RKO (cell line): ENCODE measurements at places on chromosomes 2 and 18.

GRCh38 chr18:68560128-68560527 is 154.8 kb downstream of the TMX3 start:
- no peak for DNase-seq

DNA sequence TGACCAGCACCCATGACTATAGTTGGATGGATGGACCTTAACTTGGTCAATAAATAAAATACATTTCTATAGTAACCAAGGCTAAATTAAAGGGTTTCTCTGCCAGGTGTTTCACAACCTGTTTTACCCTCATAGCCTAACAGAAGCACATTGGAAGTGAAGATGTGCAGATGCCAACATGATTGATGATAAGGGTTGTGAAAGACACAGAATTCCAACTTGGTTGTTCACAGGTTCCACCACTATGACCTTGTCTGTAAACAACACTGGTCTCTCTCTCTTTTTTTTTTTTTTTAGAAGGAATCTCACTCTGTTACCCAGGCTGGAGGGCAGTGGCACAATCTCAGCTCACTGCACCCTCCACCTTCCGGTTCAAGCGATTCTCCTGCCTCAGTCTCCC is 37.5 kb upstream of the PTH2R start:
- no peak for DNase-seq

GRCh38 chr18:48850822-48851598 is 99.8 kb downstream of the SMAD7 start:
- no peak for DNase-seq

GRCh38 chr2:55705027-55705653 is 11.5 kb upstream of the PNPT1 start:
- no peak for DNase-seq

DNA sequence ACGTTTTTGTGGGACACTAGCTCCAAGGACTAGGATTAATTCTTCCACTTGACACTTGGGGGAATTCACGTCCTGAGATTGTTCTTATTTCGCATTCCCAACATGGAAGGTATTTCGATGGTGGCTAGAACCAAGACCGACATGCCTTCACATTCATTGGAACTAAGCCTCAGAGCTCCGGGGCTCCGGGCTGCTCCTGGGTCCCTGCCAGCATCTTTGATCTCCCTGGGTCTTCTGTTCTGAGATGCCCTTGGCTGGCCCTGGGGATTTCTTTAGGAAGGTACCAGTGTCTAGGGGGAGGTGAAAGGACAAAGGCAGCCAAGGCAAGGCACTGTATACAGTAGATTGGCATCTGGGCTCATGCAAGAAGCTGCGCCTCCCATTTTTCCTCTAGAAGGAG is 76.8 kb downstream of the DYSF start:
- DNase-seq = no peak

GRCh38 chr2:27954221-27954673 is 63.7 kb downstream of the BABAM2 start:
- no peak for DNase-seq

DNA sequence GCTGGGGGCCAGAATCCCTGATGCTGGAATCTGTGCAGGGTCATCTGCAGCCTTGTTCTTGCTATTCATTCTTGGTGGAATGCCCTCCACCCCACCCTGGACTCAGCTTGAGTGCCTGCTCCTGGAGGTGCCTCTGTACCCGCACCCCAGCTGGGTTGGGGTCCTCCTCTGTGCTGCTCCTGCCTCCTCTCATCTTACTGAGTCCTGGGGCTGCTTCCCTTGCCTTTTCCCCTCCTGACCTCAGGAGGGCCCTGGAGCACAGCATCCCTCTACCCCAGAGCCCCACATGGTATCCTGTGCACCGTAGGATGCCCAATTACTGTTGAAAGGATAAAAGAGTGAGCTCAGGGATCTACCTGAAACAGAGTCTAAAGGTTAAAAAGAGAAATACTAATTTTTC is 81.6 kb downstream of the CIB4 start:
- DNase-seq = no peak

- peak; percentile 43 for DNase-seq
Measured at GRCh38 chr2:23199115-23199918, 185.7 kb upstream of the KLHL29 start.

DNA sequence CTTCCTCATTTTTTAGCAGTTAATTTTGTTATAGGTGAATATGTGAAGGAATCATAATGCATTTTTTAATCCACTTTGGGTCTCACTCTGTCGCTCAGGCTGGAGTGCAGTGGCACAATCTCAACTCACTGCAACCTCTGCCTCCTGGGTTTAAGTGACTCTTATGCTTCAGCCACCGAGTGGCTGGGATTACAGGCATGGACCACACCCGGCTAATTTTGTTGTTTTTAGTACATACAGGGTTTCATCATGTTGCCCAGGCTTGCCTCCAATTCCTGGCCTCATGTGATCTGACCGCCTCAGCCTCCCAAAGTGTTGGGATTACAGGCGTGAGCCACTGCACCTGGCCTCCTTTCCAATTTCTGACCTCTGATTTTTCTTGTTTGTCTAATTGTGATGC is 17.7 kb downstream of the SCYGR5 start:
- DNase-seq = no peak

DNA sequence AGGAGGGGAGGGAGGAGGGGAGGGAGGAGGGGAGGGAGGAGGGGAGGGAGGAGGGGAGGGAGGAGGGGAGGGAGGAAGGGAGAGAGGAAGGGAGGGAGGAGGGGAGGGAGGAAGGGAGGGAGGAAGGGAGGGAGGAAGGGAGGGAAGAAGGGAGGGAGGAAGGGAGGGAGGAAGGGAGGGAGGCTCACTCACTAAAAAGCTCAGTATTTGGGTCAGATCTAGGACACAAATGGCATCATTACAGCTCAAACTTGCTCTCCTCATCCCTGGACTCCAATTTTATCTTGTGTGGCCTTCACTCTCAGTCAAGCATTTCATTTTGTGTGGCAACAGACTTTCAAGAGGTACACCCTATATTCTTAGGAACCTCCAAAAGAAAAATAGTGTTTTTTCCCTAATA is 435.4 kb downstream of the IRS1 start:
- DNase-seq = no peak

DNA sequence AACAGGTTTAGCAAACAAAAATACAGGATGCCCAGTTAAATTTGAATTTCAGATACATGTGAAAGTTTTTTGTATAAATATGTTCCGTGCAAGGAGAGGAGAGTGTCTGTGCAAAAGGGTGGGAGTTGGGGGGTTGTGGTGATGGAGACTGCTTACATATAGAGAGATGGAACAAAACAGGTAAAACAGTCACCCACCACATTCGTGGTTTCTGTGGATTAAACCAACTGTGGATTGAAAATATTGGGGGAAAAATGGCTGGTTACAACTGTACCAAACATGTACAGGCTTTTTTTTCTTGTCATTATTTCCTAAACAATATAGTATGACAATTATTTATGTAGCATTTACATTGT is 245.7 kb downstream of the TNS1 start:
- DNase-seq = no peak

DNA sequence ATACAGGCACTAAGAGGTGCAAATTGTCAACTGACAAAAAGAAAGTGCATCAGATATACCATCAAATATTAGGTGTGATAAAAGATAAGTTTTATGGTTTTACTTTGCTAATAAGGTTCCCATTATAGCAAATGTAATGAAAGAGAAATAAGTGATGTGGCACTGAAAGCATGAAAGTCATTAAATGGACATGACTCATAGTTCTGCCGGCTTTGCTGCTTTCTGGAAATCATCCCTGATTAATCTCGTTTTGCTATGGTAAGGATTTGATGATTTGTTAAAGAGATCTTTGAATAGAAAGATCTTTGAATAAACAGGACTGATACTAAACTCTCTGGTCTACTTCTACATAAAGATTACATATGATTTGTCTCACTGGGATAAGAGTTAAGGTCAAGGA is 72.7 kb downstream of the CLIP4 start:
- DNase-seq = peak; percentile 3

- no peak for DNase-seq
Measured at GRCh38 chr2:28358668-28359201, 33.9 kb upstream of the FOSL2 start.

DNA sequence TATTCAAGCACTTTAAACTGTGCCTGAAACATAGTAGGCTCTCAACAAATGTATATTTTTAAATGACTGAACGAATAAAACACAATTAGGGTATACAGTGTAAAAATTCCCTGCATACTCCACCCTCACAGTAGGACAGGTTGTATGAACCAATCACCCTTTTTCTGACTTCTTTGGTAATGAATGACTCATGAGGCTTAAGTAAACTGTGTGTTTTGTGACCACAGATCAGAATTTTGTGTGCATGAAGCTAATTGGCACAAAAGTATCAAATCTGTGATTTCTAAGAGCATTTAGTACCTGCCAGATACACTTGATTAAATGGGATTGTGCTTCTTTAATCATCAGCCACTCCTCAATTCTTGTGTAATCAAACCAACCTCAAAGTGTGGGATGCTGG is 109.9 kb upstream of the MAP4K3 start:
- DNase-seq = no peak

- no peak for DNase-seq
Measured at GRCh38 chr2:74762789-74763188, 71.1 kb upstream of the HK2 start.

DNA sequence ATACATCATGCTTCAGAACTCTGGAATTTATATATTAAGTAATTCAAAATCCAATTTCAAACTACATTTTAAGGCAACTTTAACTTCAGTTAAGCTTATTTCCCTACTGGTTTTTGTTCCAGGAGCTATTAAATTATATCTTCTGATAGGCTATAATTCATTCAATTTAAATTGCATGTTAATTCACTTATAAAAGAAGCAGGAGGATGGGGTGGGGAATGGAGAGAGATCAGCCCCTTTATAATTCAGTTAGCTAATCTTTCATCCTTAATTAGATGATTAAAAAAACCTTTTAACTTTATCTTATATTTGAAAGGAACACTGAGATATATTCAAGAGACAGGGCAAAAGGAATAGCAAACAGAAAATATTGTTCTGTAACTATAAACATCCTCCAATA is 86.8 kb downstream of the AKAIN1 start:
- no peak for DNase-seq
